NCI-H1417 treated with DMSO at 0.1 percent for 48 hours (cell line): ENCODE measurements at places on chromosomes 1 and 21.

- no peak for DNase-seq
These were observed 195.5 kb upstream of the NFIA start for GRCh38 chr1:60886793-60887331.

DNA sequence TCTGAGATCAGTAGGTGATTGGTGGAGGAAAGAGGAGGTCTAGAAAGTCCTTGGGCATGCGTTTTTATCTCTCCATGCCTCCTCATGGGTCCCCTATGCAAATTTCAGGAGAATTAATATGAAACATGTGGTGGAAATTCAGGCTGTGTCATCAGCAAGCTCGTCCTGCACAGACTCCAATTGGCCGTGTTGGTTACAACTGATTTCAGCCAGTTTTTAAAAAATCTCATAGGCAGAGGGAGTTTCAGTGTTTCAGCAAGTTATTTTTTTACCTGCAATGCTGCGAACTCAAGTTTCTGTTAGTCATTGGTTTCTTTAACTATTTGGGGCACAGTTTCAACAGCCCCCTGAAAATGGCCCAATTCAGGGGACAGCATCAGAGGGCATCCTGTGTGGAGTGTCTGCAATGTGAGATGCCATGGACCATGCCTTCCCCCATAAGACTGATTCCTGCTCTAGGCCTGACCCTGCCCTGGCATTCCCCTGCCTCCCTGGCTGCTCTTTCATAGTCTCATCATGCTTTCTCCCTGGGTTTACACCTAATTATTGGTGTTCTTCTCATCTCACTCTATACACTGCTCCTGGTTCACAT, 59.9 kb downstream of the C1orf198 start:
- no peak for DNase-seq

DNA sequence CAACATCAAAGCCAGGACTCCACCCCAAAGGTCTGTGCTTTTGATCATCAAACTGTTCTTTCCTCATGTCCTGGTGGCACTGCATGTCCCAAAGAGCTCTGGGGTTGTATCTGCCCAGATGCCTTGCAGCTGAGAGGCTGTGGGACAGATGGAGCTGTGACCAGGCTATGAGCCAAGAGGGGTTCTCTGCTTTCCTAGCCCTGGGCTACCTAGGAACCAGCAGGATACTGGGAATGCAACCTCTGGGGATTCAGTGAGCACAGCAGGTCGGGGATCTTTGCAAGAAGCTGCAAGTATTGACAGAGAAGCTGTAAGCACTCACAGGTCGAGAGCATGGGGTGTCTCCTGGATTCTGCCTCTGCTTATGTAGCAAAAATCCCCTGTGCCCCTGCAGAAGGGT, 186.6 kb downstream of the GRIK3 start:
- DNase-seq: no peak

DNA sequence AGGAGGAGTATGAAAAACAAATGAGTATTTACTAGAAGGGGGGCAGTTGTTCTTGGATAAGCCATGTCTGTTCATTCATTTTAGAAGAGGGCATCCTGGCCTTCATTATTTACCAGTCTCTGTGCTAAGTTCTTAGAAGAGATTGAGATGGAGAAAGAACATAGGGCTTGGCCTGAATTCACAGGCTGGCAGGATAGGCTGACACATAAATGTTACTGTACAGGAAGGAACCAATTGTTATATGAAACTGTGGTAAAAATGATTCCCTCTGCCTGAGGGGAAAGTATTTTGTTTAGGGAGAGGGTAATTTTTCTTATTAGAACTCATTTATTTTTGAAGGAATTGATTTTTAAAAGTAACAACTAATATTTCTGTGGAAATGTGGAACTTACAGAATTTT, 99.5 kb downstream of the MAN1A2 start:
- no peak for DNase-seq

DNA sequence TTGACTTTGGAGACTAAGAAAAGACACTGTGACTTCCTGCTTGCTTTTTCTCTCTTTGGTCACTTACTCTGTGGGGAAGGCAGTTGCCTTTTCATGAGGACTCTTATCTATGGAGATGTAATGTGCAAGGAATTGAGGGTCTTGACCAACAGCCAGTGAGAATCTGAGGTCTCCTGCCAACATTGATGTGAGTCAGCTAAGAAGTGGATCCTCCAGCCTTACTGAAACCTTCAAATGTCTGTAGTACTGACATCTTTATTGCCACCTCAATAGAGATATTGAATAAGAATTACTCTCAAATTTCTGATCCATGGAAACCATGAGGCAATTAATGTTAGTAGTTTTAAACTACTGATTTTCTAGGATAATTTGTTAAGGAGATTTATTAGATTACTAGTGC, 598.4 kb downstream of the ADGRL2 start:
- no peak for DNase-seq

- no peak for DNase-seq
These were observed 18.1 kb downstream of the LRIF1 start for GRCh38 chr1:110945626-110946025.

GRCh38 chr1:172293429-172293828, 127.1 kb upstream of the C1orf105 start:
- no peak for DNase-seq

GRCh38 chr1:202189001-202189790, 4.4 kb upstream of the LGR6 start:
- no peak for DNase-seq

DNA sequence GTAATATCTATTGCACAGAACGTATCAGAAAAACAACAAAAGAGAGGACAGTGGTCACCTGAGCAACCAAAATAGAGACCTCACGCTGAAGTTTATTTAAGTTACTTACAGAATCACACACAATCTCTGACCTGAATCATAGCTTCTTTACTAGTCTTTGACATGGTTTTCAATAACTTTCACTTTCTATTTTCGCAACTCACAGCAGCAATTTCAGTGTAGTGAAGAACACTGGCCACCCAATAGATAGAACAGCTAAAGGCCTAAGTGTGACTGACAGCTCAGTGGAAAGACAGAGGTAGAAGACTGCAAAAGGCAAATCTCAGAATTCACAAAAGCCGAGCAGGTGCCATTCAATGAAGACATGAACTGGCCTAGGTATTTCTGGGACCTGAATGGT, 435.6 kb upstream of the CHRM3 start:
- DNase-seq: no peak

GRCh38 chr1:228735871-228736586, 750 bp downstream of the RHOU start:
- no peak for DNase-seq

- no peak for DNase-seq
These were observed 75.4 kb downstream of the CENPF start for GRCh38 chr1:214678386-214678785.

GRCh38 chr1:185926588-185926987, 192.4 kb downstream of the HMCN1 start:
- no peak for DNase-seq

GRCh38 chr1:29290414-29290985, 54.2 kb downstream of the PTPRU start:
- DNase-seq: no peak

DNA sequence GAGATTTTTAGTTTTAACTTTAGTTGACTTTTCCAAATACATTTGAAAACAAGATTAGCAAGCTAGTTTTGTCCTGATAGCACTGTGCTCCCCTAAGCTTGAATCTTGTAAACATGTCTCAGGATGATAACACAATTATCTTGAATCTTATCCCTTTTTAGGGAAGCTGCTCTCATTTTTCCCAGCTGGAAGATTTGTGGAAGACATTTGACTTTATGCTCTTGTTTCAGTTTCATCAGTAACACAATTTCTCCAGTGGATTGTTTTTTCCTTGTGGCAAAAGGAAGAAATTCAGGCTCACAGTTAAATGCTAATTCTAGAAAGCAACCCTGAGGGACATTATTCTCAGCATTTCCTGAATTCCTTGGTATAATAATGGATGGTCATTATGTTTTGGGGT, 88.8 kb downstream of the CDC7 start:
- DNase-seq: no peak

DNA sequence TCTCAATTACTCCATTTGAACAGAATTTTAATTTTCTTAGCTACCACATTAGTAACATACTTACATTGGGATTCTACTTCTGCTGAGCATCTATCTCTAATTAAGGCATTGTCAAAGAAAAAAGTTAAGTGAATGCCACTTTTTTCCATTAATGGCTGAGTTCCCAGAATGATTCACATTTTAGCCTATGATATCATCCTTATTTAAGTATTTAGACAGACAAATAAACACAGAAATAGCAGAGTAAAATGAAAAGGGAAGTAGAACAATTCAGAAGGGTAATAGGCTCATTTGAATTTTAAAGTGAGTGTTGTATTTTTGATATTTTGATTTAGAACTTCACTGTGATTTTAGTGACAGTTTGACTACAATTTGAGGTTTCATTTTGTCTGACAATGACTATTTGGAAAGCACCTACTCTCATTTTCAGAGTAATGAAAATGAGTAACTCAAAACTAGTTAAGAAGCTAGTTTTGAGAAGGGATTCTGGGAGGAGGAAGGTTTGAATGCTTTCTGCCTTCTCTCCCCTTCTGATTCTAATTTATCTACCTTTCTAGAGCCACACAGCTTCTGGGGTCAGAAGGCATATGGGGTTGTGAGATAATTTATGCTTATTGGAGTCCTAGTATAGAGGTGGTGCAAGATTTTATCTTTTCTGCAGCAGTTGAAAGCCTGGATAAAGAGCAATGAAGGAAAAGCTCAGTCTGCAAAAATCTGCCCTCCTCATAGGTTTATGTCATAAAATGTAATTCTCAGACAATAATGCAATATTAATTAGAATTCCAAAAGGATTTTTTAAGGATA, 15.5 kb downstream of the LYPLAL1 start:
- DNase-seq: no peak

DNA sequence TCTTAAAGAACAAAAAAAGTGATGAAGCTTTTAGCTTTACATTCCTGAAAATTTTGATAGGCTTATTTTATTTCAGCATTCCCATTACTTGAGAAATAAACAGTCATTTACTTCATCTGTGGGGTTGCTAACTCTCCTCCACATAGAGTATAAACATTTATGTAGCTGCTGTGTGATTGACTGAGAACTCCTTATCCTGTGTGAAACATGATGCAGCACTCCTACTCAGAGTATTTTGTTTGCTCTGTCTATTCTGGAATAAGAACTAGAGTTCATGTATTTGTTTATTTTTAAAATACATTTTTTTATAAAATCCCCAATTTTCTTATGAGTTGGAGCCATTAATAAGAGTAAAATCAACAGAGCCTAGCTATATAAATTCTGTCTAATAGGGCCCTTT, 318.7 kb upstream of the SPAG17 start:
- no peak for DNase-seq

DNA sequence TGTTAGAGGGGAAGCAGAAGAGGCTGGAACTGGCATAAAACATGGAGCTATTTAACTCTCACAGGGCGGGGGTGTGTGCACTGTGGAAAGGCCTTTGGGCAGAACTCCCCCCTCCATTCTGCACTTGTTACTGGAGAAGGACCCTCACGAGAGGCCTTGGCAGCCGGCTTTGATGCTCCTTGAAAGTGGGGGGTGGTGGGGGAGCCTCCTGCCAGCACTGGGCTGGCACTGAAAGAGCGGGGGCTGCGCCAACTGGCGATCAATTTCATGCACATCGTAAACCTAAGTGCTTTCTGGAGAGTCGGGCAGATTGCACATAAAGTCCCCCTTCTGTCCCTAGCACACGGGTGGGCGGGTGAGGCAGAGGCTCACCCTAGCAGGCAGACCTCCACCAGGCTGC, 28.9 kb downstream of the FOXO6 start:
- no peak for DNase-seq

DNA sequence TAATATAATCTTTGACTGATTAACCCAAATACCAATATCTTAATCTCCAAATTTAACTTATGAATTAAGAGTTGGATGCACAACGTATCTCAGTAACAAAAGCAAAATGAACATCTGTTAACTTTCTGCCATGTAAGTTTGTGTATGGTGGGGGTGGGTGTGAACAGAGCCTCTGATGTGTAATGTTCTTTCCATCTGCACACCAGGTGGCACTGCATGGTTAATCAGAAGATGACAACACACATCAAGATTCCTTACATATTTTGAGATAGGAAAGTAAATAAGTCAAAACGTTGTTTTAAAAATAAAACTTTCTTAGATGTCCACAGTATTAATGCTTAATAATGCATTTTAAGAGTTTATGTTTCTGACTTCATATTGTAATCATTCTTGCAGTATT, 251.9 kb downstream of the DPYD start:
- DNase-seq: no peak

- no peak for DNase-seq
These were observed 644.8 kb upstream of the PKN2 start for GRCh38 chr1:88039240-88039639.

GRCh38 chr1:207181847-207182246, 77.8 kb downstream of the C4BPA start:
- DNase-seq: no peak

GRCh38 chr1:66271904-66272254, 262.1 kb upstream of the SGIP1 start:
- no peak for DNase-seq

GRCh38 chr1:16387201-16388188, 20.5 kb downstream of the SZRD1 start:
- DNase-seq: no peak

DNA sequence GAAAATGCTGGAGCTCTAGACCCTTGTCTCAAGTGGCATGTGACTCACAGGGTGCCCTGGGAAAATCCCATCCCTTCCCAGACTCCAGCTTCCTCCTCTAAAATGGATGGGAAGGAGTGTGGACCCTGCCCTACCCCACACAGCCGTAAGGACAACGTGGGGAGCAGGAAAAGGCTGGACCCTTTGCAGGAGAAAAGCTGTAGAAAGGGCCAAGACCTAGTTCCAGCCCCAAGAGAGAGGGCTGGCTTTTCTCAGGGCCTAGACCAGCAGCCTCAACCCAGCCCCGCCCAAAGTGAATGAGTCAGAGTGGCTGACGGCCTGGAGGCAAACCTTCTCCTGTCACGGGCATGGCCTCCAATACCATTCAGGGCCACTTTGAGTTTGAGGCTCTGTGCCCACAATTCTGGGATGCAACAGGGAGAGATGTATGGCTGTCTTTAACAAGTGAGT, 1.1 kb downstream of the LAMB3 start:
- DNase-seq: no peak

- no peak for DNase-seq
These were observed 61.5 kb downstream of the KCNK1 start for GRCh38 chr1:233675446-233675845.

DNA sequence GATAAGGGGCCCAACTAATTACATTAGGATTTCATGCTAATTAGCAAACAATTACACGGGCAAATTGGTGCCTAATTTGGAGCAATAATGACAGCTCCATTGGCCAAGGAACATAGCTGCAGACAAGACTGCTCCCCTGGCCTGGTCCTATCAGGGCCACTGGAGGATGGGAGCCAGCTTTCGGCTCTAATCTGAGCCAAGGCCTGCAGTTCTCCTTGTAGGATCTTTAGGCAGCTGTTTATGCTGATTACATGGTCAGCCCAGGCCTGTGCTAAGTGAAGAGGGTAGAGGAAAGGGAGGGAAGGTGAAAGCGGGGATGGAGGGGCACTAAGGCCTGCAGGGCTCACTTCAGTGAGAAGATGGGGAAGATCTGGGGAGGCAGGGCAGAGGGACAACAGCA, 12.4 kb upstream of the ADGRB2 start:
- no peak for DNase-seq

GRCh38 chr1:96331596-96331995, 390.0 kb upstream of the PTBP2 start:
- DNase-seq: no peak

- DNase-seq: no peak
These were observed 25.9 kb downstream of the UBE2U start for GRCh38 chr1:64229307-64229706.
